ENCODE measurements at places on chromosomes 2 and 18.

- H3K4me3 ChIP-seq, result no peak overlapping the region
- H3K4me1 ChIP-seq, result no peaks in the 10 kb centered on the region
- H3K27me3 ChIP-seq, result peaks cover 62% of the 10 kb centered on the region
- H3K36me3 ChIP-seq, result no peaks in the 10 kb centered on the region
- DNase-seq, result peak; percentile 7
These were observed 5.0 kb downstream of the RUFY4 start for GRCh38 chr2:218074031-218074430.

- no peak for DNase-seq
- H3K4me1 ChIP-seq, result no peaks in the 10 kb centered on the region
- no peak overlapping the region for H3K4me3 ChIP-seq
- H3K36me3 ChIP-seq, result no peaks in the 10 kb centered on the region
- H3K27me3 ChIP-seq, result peaks cover 27% of the 10 kb centered on the region
- H3K27ac ChIP-seq, result no peak overlapping the region
These were observed 6.3 kb downstream of the TCF23 start for GRCh38 chr2:27155069-27155520.

GRCh38 chr2:186032102-186032738 is 293.6 kb downstream of the FSIP2 start:
- DNase-seq, result no peak
- no peak overlapping the region for H3K4me3 ChIP-seq
- H3K4me1 ChIP-seq, result no peaks in the 10 kb centered on the region
- H3K27me3 ChIP-seq, result no peaks in the 10 kb centered on the region
- H3K27ac ChIP-seq, result no peak overlapping the region
- H3K36me3 ChIP-seq, result no peaks in the 10 kb centered on the region

- no peak for DNase-seq
These were observed 259.0 kb downstream of the LRATD1 start for GRCh38 chr2:14891546-14891945.

GRCh38 chr2:213004197-213004821 is 147.1 kb downstream of the IKZF2 start:
- no peak overlapping the region for H3K4me3 ChIP-seq
- H3K27ac ChIP-seq, result no peak overlapping the region
- peak; percentile 16 for DNase-seq
- no peaks in the 10 kb centered on the region for H3K27me3 ChIP-seq
